ENCODE measurements at places on chromosomes 3 and 15.

GRCh38 chr3:139519998-139520737, 19.4 kb downstream of the RBP1 start:
- no peaks in the 10 kb centered on the region for H3K4me1 ChIP-seq
- no peak overlapping the region for H3K27ac ChIP-seq
- no peaks in the 10 kb centered on the region for H3K36me3 ChIP-seq
- H3K27me3 ChIP-seq = no peaks in the 10 kb centered on the region
- no peak overlapping the region for H3K4me3 ChIP-seq
- DNase-seq = no peak

DNA sequence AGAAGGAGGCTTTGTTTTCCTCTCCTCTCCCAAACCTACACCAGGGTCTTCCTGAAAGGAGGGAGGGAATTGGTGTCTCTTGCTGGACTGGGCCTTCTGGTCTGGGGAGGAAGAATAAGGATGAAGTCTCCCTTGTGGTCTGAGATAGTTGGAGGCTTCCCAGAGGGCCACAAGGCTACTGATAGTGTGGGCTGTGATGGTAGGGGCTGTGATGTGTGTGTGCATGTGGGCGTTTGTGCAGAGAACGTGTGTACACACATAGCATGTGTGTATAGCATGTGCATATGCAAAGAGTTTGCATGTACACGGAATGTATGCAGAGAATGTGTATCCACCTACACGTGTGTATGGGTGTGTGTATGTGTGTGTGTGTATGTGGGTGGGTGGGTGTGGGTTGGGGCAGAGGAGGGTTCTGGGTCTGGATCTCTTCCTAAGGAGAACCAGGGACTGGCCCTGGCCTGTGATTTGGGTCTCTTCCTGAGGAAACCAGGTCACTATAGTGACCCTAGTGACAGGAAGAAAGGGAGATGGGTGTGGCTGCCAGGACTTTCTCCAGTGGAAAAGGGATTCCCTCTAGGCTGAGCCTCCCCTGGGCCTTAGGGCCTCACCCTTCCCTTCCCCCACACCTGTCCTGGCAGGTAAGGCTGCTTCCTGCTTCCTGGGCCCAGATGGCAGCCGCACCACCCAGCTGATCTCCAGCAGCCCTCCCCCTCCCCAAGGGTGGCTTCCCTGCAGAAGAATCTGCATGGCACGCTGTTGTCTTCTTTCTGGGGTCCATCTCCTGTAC, 1.7 kb downstream of the FLNB start:
- H3K27ac ChIP-seq = no peak overlapping the region
- H3K36me3 ChIP-seq = no peaks in the 10 kb centered on the region
- H3K4me1 ChIP-seq = peaks cover 35% of the 10 kb centered on the region
- no peak for DNase-seq
- peak overlapping the region; percentile 78 for H3K4me3 ChIP-seq
- H3K27me3 ChIP-seq = no peaks in the 10 kb centered on the region

GRCh38 chr15:31305375-31305774, 21.3 kb upstream of the KLF13 start:
- H3K4me3 ChIP-seq = no peak overlapping the region
- DNase-seq = no peak
- no peak overlapping the region for H3K27ac ChIP-seq
- H3K36me3 ChIP-seq = no peaks in the 10 kb centered on the region
- no peaks in the 10 kb centered on the region for H3K27me3 ChIP-seq

DNA sequence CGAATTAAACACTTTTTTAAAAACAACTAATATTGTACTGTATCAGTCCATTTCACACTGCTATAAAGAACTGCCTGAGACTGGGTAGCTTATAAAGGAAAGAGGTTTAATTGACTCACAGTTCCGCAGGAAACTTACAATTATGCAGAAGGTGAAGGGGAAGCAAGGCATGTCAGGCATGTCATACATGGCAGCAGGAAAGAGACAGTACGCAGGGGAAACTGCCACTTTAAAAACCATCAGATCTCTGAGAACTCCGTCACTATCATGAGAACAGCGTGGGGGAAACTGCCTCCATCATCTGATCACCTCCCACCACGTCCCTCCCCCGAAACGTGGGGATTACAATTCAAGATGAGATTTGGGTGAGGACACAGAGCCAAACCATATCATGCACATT, 162.8 kb upstream of the TPM1 start:
- no peaks in the 10 kb centered on the region for H3K36me3 ChIP-seq
- H3K4me1 ChIP-seq = no peaks in the 10 kb centered on the region
- no peaks in the 10 kb centered on the region for H3K27me3 ChIP-seq
- H3K27ac ChIP-seq = no peak overlapping the region
- H3K4me3 ChIP-seq = no peak overlapping the region
- DNase-seq = no peak

GRCh38 chr3:197329382-197329781, 31.0 kb upstream of the DLG1 start:
- H3K27ac ChIP-seq = no peak overlapping the region
- no peak overlapping the region for H3K4me3 ChIP-seq
- DNase-seq = no peak
- H3K27me3 ChIP-seq = peaks cover 5% of the 10 kb centered on the region
- H3K4me1 ChIP-seq = no peaks in the 10 kb centered on the region

DNA sequence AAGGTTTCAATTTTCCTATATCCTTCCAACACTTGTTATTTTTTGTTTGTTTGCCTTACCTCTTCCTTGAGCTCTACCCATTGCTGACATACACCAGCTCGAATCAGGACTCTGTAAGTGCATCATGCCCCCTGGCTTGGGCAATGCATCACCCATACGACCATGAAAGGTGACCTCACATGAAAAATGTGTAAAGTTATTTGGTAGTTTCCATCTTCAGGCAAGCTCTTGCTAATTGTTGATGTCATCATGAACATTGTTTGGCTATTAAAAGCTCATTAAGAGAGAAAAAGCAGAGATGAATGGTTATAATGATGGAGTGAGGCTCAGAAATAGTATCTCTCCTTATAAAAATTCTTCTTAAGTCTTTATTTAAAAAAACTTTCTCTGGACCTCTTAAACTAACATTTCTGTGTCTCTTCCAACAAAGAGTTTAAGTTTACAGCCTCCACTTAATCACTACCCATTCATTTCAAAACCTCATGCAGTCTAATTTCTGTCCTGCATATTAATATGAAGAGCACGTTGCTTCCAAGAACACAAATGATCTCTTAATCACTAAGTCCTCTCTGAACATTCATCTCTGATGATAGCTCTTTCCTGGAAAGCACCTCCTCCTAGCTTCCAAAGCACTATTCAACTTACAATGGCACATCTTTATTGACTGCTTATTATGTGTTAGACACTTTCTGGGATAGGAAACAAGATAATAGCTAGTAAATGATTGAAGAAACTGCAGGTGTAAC, 236.3 kb downstream of the NFKBIZ start:
- no peak overlapping the region for H3K4me3 ChIP-seq
- DNase-seq = no peak
- no peaks in the 10 kb centered on the region for H3K4me1 ChIP-seq
- no peaks in the 10 kb centered on the region for H3K27me3 ChIP-seq
- H3K36me3 ChIP-seq = no peaks in the 10 kb centered on the region

- no peaks in the 10 kb centered on the region for H3K4me1 ChIP-seq
- no peak for DNase-seq
- H3K4me3 ChIP-seq = no peak overlapping the region
- H3K27ac ChIP-seq = no peak overlapping the region
- peaks cover 1% of the 10 kb centered on the region for H3K27me3 ChIP-seq
- H3K36me3 ChIP-seq = no peaks in the 10 kb centered on the region
Observed at GRCh38 chr3:98884675-98885371, 16.7 kb downstream of the DCBLD2 start.

DNA sequence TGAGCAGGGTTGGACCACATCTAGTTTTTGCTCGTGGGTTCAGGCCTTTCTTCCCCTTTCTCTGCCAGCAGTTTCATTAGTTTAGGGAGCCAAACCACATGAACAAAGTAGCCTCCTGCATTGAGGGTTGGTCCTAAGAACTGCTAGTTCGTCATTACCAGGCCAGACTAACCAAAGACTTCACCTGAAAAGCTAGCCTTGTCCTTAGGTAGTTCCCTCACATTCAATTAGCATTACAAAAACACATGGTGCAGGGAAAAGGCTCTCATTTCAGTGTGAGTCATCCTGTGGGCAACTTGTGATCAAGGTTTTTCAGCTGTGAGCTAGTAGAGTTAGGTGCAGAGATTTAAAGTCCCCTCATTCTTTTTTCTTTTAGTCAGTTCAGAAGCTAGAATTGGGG, 279.3 kb upstream of the CTNNB1 start:
- H3K36me3 ChIP-seq = no peaks in the 10 kb centered on the region
- H3K27me3 ChIP-seq = no peaks in the 10 kb centered on the region
- no peak overlapping the region for H3K27ac ChIP-seq

DNA sequence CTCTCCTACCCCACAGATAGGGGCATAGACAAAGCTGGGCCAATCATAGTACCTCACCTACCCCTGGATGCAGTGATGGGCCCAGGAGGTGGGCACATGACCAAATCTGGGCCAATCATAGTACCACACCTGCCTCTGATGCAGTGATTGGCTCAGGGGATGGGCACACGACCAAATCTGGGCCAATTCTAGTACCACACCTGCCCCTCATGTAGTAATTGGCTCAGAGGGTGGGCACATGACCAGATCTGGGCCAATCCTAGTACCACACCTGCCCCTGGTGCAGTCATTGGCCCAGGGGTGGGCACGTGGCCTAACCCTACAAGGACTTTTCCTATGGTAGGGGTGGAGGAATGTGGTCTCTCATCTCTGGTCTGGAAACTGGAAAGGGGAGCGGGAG, 56.9 kb upstream of the MEF2A start:
- H3K36me3 ChIP-seq = no peaks in the 10 kb centered on the region
- no peaks in the 10 kb centered on the region for H3K4me1 ChIP-seq
- no peak overlapping the region for H3K4me3 ChIP-seq
- H3K27me3 ChIP-seq = no peaks in the 10 kb centered on the region

DNA sequence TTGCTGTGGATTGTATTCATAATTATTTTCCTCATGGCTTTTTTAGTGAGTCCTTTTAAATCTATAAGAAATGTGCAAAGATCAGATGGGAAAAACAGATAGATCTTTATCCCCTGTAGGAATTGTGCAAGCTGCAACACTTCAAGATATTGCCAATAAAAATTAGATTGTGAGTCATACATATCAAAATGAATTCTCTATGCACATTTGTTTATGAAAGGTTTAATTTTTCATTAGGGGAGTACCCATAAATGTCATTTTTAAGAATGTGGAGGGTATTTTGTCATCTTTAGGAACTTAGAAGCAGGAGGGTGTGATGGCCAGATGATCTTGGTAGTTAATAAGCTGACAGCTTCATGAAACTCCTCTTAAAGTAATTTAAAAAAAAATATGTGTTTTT, 2.9 kb downstream of the PIAS1 start:
- peaks cover 3% of the 10 kb centered on the region for H3K36me3 ChIP-seq
- no peak for DNase-seq
- no peaks in the 10 kb centered on the region for H3K27me3 ChIP-seq
- H3K4me1 ChIP-seq = peaks cover 57% of the 10 kb centered on the region
- H3K27ac ChIP-seq = no peak overlapping the region

DNA sequence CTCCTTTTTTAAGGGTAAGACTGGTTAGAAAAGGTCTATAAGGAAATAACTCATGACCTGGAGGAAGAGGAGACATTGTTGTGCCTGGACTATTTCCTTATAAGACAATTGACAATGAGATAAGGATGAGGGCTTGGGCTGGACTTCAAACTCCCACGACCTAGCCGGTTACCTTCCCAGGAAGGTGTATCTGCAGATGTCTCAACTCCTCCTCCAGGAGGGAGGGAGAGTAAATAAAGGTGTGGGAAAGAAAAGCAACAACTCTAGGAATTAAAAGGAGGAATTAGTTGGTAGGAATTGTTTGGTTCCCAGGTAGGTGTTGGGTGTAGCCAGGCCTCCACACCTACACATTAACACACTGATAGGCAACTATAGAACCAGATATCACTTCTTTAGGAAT, 97.8 kb upstream of the TBL1XR1 start:
- no peak overlapping the region for H3K27ac ChIP-seq
- no peaks in the 10 kb centered on the region for H3K27me3 ChIP-seq
- no peaks in the 10 kb centered on the region for H3K4me1 ChIP-seq
- no peaks in the 10 kb centered on the region for H3K36me3 ChIP-seq
- H3K4me3 ChIP-seq = no peak overlapping the region

GRCh38 chr3:48486952-48487351, 17.0 kb downstream of the SHISA5 start:
- H3K4me3 ChIP-seq = no peak overlapping the region
- no peak for DNase-seq
- no peaks in the 10 kb centered on the region for H3K36me3 ChIP-seq
- no peaks in the 10 kb centered on the region for H3K4me1 ChIP-seq
- H3K27ac ChIP-seq = no peak overlapping the region

DNA sequence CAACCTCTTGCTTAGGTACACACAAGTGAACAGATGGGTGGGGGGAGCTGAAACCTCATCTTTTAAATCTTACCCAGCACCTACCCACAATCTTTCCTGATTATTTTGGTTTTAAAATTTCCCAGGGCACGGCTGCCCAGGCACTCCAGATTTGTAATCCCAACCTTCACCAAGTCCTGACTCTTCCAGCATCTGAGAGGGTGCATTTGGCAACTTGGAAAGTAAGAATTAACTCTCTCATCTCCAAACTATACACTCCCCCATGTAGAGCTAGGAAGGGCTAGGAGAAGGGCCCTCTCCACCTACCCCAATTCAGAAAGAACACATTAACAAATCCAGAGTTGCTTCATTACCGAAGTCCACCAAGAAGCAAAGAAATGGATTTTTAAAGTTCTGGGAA, 41.7 kb upstream of the PRICKLE2 start:
- DNase-seq = no peak
- no peaks in the 10 kb centered on the region for H3K27me3 ChIP-seq
- H3K4me3 ChIP-seq = no peak overlapping the region
- no peaks in the 10 kb centered on the region for H3K36me3 ChIP-seq
- H3K27ac ChIP-seq = no peak overlapping the region
